ENCODE measurements at places on chromosomes 3 and 15.

GRCh38 chr3:160399125-160400029 lies at the start of the genes IFT80 and SMC4:
Gene IFT80, minus strand, starts transcription at chr3:160399225. Its CDS starts 14,625 bp downstream, at chr3:160384600.
Gene SMC4, plus strand, starts transcription at chr3:160399650. Its CDS starts 1,177 bp downstream, at chr3:160400827.
- DNase-seq: peak; percentile 98

DNA sequence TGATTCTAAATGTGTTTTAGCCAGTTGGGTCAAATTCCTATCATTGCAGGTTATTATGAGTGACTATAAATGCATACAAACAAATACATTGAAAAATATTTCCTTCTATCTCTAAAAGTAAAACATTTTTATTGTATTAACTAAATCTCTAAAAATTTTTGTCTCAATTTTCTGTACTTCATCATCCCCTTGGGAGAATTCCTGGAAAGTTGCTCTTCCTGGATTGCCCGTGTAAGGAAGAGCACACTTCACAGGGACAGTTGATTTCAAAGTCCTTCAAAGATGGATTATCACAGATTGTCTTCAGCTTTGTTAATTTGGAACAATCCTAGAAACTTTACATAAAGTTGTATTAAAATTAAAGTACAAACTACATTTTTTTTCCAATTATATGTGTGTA lies 595.6 kb downstream of the ROBO1 start:
- no peak for DNase-seq

DNA sequence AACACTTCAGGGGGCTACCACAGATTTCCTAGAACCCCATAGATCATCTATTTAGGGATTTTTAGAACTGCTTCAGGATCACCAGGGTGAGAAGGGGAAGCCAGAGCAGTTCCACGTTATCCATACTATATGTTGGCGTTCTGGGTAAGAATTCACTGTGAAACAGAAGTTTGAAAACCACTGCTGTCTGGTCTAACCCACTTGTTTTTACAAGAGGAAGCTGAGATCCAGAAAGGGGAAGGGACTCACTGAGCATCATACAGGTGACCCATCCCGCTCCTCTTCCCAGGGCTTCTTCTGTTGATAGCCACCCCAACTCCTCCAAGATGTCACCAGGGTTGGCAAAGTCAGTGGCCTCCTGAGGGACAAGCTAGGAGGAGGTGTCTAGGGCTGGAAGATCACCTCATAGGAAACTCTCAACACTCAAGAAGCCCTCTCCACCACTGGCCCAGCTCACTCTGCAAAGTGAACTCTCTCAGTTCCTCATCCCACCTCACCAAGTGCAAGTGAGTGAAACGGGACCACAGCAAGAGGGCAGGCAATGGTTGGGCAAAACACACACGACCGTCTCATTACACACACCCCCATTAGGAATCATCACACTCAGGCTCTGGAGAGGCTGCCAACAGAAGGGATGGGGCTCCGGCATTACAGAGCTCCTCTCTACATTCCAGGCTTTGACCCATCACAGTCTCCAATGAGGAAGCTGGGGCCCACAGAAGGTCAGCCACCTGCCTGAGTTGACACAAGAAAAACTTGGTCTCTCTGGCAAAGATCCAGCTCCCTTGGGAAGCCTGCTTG lies 1.8 kb downstream of the DAPK2 start:
- DNase-seq: no peak

DNA sequence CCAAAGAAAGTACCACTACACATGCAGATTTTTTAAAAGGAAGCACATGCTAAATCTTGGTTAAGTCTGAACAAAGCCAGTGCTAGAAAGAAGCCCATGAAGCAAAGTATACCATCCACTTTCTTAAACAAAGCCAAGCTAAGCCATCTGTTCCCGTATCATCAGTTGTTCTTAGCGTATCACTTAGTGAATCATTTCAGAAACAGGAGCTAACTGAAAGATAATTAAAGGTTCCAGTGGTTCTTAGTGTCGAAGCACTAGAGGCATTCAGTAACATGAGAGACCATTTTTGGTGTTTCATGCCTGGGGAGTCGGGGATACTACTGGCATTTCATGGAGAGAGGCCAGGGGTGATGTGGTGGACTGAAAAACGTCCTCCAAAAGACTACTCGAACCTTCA lies 12.8 kb downstream of the UBXN7 start:
- DNase-seq: no peak

GRCh38 chr15:90838139-90838538 lies 30.2 kb upstream of the FURIN start:
- no peak for DNase-seq
